Activated T-cell treated with anti-CD3 and anti-CD28 coated beads for 4 hours (primary cell): ENCODE measurements at places on chromosomes 5 and 9.

DNA sequence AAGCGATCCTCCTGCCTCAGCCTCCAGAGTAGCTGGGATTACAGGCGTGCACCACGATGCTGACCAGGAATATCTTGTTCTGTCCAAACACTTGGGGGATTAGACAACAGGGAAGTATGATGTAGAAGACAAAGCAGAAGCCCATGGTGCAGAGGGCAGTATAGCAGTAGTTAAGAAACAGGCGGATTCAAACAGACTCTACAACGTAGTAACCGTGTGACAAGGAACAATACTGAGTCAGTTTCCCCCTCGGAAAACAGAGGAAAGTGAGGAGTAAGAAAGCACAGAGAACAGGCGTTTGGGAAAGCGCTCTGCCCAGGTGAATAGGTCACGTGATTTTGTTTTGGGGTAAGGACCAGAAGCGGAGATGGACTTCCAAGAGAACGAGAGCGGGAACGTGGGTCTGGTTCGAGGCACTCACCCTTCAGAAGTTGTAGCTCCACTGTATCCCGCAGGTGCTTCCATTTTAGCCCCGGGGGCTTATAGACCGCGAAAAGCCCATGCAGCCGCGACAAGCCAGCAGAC is 306 bp downstream of the TRUB2 start:
- DNase-seq: no peak

DNA sequence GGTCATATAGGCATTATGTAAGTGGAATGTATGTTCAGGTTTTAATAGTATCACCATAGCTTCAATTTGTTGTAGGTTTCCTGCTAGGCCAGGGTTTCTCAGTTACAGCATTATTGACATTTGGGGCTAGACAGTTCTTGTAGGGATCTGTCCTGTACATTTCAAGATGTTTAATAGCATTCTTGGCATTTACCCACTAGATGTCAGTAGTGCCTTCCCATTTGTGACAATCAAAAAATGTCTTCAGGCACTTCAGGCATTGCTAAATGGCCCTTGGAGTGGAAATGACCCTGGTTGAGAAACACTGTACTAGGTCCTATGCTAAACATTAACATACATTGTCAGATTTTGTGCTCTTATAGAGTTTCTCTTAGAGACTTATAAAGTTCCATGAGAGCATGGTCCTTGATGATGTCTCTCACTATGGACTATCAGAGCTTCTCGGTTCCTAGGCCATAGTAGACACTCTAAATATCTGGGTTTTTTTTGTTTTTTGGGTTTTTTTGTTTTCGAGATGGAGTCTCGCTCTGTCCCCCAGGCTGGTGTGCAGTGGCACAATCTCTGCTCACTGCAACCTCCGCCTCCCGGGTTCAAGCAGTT is 1.4 kb downstream of the KIF20A start:
- DNase-seq: no peak

DNA sequence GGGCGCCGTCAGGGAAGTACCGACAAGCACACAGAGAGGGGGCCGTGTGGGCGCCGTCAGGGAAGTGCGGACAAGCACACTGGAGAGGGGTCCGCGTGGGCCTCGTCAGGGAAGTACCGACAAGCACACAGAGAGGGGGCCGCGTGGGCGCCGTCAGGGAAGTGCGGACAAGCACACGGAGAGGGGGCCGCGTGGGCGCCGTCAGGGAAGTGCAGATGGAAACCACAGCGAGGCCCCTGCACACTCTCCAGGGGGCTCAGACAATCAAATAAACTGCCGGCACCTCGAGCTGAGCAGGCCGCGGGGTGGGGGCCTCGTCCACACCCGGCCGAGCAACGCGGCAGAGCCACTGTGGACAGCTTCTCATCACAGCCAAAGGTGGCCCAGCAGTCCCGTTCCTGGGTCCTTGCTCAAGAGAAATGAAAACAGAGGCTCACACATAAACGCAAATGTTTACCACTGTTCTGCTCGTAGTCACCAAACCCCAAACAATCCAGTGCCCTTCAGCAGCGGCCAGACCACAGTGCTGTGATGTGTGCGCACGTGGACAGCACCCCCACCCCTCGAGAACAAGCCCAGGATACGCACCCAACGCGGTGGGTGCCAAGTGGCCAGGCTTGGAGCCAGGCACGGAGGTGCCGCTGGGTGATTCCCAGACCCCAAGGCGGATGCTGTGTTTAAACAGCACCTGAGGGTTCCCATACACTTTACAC is 24.7 kb downstream of the TPPP start:
- no peak for DNase-seq

DNA sequence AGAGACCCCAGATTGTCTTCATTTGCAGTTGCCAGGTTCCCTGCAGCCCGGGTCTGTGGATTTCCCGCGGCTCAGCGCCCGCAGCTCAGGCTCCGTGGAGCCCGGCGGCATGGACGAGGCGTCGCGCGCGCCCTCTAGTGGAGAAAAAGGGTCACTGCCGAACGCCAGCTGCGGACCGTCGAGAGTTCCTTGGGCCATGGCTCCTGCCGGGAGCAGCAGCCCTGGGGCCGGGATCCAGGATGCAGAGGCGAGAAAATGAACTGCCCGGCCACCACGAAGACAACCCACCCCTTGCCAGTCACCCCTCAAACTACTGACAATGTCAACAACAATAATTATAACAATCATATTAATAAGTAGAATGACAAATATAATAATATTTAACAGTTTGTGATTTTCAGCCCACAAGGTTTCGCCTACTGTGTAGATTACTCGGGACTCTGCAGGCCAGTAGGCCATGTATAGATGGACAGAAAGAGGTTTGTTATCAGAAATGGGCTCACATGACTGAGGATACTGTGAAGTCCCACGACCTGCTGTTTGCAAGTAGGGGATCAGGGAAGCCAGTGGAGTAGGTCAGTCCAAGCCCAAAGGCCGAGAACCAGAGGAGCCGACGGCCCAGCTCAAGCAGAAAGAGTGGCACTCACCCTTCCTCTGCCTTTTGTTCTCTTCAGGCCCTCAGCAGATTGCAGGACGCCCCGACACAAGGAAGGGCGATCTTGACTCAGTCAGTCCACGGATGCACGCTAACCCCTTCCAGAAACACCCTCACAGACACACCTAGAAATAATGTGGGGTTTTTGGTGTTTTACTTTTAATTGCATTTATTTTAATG is 43.1 kb downstream of the BOD1 start:
- peak; percentile 55 for DNase-seq

DNA sequence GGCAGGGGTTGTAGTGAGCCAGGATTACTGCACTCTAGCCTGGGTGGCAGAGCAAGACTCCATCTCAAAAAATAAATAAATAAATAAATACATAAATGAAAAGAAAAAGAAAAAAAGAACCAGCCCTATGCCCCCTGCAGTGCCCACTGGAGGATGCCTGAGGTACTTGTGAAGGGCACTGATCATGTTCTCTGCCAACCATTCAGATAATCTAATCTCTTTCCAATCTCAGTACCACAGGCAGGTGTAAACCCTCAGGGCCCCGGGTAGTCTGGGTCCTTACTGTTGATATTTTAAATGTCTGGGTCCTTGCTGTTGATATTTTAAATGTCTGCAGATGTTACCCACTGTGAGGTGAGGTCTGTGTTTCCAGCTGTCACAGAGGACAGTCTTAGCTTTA is 321.8 kb upstream of the ADCY2 start:
- no peak for DNase-seq

GRCh38 chr5:94903726-94904125 is 285.3 kb downstream of the SLF1 start:
- no peak for DNase-seq

- no peak for DNase-seq
These were observed 49.4 kb downstream of the NEURL1B start for GRCh38 chr5:172690258-172691075.

DNA sequence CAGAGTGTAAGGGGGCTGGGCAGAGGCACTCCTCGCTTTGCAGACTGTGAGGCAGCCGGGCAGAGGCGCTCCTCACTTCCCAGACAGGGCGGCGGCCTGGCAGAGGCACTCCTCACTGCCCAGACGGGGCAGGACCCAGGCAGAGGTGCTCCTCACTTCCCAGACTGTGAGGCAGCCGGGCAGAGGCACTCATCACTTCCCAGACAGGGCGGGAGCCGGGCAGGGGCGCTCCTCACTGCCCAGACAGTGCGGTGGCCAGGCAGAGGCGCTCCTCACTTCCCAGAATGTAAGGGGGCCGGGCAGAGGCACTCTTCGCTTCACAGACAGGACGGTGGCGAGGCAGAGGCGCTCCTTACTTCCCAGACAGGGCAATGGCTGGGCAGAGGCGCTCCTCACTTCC is 442.5 kb downstream of the SPATA31D1 start:
- no peak for DNase-seq

GRCh38 chr5:108545301-108545700 is 163.4 kb upstream of the FBXL17 start:
- DNase-seq: no peak

DNA sequence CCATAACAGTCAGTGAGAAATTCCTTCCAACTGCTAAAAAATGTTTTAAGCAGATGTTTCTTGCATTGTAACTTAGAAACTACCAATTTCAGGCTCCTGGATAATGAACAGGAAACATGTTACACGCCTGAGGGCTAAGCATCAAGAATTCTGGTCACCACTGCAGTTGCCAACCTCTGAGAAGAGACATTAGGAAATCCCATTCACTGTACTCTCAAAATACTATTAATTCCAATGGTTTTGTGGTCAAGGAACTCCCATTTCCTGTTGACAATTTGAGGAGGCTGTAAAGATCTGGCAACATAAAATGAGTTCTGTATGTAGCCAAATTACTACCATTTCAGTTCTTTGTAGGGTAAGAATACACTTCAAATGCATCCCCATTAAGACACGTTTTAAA is 456.0 kb upstream of the MEF2C start:
- DNase-seq: no peak

DNA sequence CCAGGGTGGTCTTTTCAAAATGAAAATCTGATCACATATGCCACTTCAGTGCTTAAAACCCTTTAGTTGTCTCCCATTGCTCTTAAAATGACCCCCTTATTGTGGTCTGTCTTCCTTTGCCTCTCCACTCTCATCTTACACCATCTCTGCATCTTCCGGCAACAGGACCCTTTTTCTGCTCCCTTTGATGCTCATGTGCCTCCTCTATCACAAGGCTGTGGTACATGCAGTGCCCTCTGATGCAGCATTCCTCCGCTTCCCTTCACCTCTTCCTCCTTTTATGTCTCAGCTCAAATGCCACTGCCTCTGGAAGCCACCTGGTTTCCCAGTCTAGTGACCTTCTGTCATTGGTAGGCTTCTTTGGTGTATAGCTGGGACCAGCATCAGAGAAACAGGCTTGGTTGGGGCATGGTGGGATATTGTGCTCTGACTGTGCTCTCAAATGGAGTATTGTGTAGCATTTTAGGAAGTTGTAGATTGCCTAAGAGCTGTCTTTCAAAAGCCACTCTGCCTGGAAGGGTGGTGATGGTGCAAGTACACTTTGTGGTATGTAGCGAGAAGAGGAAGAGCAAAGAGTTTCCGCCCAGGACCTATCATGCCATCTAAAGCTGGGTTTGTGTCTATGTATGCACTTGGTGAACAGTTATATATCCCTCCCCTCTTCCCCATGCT is 28.1 kb downstream of the ARHGAP26 start:
- no peak for DNase-seq

DNA sequence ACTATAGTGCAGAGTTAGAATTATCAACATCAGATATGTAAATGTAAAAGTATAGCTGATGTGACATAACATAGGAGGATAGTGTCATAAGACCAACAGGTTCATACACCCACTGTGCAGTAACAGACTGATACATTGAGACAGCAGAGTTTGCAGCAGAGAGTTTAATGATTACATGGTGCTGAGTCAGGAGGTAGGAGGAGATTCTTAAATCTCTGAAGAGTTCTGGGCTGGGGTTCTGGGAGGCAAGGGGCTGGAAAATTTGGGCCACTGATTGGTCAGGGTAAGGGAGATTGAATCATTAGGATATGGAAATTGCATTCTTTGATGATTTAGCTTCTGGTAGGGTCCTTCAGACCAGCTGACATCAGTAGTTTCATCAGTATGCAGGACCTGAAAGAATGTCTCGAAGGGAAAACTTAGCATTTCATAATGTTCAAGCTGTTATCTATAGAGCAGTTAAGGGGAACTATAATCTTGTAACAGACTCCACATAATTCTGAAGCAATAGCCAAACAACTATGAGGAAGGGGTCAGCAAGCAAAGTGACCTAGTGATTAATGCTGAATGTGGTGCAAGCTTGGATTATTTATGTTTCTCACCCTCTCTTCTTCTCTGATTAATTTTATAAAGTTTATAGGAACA is 35.6 kb downstream of the CCL28 start:
- DNase-seq: no peak

DNA sequence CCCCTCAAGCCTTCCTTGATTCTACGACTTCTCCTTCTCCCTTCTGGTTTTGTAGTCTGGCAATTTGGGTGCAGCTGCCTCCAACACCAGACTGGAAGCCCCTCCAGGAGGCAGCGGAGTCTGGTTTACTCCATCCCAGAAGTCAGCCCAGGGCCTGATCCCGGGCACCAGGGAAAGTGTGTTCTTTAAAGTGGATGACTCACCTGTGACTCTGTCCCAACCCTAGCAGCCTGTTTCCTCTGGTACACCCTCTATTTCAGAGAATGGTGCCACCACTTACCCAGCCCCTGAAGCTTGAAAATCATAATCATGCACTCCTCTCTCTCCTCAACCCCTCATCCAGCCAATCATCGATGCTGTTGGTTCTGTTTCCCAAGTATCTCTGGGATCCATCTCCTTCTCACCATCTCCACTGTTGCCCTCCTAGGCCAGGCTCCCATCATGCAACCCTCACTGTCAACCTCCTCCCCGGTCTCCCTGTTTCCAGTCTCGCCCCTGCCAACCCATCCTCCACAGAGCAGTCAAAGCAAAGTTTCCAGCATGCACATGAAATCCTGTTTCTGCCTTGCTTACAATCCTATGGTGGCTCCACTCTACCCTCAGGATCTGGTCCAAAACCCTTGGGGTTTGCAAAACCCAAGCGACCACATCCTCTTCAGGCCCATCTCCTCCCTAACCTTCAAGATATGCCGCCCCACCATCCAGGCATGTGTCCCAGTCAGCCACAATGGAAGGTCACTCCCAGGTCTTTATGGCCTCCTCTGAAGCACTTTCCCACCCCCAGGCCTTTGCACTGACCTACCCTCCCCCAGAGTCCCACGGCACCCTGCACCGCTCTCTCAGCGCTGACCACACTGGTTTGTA is 10.5 kb downstream of the LHX6 start:
- DNase-seq: no peak

GRCh38 chr5:138658676-138659075 is 83.5 kb upstream of the HSPA9 start:
- DNase-seq: no peak

DNA sequence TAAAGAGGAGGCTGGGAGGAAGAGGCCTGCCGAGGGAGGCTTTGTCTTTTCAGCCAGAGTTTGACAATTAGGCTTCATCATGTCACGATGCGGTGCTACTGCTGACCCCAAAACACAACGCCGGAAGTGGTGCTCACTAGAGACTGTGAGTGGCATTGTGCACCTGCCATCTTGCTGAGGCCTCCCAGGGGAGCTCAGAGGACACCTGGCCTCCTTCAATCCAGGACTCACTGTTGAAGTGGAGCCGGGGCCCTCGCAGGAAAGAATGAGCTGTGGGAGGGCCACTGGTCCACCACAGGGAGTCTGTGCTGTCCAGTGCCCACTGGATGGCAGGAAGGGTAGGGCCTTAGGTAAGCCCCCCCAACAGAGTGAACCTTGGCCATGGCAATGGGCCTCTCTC is 12.7 kb upstream of the SLC25A48 start:
- DNase-seq: no peak
